GM19239 (cell line): ENCODE measurements at places on chromosomes 3 and 15.

DNA sequence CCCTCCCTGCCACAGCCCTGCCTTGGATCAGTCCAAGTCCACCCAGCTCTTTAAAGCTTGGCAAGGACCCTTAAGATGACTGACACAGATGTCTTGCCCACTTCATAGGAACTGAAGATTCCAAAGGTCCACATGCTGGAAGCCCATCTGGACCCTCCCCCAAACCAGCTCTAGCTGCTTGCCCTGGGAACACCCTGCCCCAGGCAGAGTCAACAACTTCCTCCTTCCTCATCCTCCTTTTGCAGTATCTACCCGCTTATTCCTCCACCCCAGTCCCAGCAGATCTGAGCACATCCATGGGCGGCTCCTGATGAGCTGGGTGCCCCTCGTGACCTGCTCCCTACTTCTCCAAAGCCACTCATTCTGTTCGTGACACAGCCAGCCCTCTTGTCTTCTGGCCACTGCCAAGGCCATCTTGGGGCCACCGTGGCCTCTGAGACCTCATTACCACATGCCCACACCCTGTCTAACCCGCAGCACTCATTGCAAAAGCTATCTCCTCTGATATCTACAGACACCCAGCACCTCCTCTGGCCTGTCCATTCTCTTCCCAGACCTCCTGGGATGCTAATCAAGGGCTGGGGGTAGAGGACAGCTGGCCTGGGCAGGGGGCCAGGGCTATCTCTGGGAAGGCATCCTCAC, 2.0 kb upstream of the PFKFB4 start:
- DNase-seq: no peak

DNA sequence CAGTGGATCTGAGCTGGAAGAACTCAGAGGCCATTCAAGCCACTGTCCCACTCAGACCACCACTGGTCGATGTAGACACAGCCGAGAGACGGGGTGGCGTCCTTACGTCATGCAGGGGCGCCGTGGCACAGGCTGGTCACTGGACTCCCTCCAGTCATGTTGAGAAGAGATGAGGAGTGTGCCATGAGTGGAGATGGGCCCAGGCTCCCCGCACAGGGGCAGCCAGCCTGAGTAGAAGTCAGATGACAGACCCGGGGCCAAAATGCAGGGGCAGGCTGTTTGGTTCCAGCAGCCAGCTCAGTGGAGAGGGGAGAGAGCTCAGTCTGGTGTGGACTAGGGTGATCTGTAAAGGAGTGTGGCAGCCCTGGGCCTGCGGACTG, 33.4 kb upstream of the KIF23 start:
- no peak for DNase-seq

DNA sequence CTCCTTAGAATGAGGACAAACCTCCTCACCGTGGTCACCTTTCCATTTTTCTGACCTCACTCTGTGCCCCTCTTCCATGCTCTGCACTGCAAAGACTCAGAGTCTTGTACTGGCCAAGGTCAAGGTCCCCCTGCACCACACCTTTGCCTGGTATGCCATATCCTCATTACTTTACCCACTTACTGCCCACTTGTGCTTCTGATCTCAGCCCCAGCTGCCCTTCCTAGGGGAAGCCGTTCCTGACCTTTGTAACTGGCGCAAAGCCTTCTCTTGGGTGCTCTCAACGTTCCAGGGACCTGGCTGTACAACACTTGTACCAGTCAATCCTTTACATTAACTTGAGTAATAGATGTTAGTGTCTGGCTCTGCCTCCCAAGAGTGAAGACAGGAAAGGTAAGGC, 256.0 kb downstream of the SV2B start:
- no peak for DNase-seq

GRCh38 chr3:13877911-13878280, 2.0 kb downstream of the WNT7A start:
- no peak for DNase-seq

GRCh38 chr3:150407051-150407807, 869 bp upstream of the TSC22D2 start:
- DNase-seq: no peak

DNA sequence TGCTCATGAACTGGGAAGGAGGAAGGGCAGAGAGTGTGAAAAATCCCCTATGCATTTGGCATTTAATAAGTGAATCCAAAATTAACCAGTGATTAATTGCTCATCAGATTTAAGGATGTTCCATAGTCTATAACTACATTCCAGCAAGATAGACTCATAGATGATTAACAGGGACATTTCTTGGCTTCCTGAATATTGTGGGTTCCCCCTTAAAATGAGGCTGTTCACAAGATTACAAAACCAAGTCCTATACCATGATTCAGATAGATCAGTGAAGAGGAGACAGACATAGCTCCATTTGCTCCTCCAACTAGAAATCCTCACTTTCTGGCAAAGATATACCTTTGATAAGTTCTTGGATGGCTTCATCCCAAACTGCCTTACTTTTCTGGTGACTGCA, 15.4 kb downstream of the RASGRP1 start:
- no peak for DNase-seq

DNA sequence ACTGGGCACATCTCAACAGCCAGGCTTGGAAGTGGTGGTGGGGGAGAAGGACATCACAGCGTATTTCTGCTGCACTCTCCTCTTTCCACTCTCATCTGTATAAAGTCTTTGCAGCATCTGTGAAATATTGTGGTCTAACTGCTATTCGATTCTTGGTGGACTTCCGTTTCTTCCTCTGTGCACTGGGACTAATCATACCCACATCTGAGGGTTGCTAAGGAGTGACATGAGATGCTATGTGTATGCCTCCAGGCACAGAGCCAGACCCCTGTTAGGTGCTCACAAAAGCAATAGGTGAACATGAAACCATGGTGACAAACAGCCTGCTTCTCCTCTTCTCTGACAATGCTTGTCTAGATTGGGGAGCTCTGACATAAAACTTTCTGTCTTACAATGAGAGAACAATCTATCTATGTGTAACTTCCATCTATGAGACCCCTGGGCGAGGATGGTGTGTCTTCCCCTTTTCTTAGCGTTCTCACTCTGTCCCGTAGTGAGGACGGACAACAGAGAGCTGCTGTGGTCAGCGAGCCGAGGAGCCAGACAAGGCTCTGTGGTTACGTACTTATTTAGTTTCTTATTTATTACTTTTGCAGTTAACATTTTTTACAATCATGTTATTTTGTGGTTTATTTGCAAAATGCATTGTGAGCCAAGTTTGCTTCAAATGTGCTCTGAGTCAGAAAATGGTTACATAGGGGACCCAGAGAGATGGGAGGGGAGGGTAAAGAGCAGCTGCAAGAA, 196.7 kb upstream of the TPRG1 start:
- DNase-seq: no peak

DNA sequence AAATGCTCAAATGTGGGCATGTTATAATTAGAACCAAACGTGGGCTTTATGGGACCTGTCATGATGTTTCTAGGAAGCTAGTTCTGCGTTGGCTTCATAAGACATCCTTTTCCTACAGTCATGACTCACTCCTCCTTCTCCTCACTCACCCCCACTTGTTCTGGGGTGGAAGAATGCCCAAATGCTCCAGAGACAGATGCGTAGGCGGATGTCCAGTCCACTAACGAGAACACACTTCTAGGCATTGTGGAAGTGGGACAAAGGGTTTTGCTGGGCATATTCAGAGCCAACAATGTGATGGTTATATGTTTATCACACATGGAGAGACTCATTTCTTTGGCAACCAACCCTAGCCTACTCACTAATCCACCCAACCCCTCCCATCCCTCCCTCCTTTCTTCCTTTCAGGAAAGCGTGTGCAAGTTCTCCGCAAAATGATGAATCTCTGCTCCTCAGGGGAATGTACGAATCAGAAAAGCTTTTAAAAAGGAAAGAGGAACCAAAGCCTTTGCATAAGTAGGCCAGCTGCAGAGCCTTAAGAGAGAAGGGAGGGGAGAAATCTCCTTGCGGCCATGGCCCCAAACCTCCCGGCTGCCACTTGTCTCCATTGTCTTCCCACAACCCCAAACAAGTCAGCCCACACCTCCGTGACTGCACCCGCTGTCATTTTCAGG, 123.0 kb upstream of the SPRED1 start:
- DNase-seq: no peak

DNA sequence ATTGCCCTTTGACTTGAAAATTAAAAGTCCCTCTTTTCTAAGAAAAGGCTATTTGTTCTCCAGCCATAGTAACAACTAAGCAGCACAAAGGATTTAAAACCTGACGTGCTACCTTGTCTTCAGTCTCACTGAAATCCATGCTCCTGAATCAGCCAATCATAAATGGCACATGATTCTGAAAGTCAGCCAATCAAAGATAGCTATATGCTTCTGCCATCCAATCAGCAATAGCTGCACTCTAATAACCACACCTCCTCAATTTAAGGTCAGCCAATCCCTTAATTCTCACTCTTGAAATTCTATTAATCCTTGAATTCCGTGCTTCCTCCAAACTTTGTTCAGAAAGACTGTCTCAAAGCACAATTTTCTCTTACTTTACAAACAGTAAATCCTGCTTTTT, 53.5 kb upstream of the ACAN start:
- DNase-seq: no peak

- no peak for DNase-seq
Observed at GRCh38 chr3:114119776-114120175, 59.1 kb downstream of the DRD3 start.

GRCh38 chr3:38348903-38349302, 2.3 kb downstream of the XYLB start:
- no peak for DNase-seq

DNA sequence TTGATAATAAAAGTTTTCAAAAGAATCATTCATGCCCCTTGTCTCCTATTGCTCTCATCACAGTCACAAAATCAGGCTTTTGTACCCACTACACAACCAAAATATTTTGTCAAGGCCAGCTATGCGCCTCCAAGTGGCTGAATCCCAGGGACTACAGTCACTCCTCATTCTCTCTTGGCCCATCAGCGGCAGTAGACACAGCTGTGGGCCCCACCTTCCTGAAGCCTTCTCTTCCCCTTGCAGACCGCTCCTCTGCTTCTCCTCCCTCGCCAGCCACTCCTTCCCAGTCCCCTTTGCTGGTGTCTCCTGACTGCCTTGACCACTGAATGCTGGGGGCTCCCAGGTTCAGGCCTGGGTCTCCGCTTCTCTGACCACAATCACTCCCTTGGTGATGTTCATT, 52.1 kb downstream of the LSM3 start:
- no peak for DNase-seq

GRCh38 chr3:16842272-16843270, 42.2 kb upstream of the PLCL2 start:
- no peak for DNase-seq

- DNase-seq: no peak
Observed at GRCh38 chr15:82737975-82738374, 28.3 kb upstream of the AP3B2 start.

DNA sequence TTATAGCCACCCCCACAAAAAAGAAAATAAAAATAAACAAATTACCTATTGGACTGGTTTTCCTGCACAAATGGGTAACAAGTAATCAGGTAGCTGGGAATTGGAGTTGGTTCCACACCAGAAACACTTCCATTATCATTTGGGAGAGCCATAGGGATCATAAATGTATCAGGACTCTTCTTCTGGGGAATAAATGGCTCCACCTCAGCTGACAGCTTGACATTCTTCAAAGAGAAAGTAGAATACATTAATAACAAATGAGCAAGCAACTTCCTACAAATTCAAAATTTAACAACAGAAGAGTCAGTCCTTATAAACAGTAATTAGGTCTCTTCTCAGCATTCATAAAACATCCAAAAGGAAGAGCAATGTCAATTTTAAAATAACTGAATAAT, 8.7 kb downstream of the SECISBP2L start:
- DNase-seq: no peak

DNA sequence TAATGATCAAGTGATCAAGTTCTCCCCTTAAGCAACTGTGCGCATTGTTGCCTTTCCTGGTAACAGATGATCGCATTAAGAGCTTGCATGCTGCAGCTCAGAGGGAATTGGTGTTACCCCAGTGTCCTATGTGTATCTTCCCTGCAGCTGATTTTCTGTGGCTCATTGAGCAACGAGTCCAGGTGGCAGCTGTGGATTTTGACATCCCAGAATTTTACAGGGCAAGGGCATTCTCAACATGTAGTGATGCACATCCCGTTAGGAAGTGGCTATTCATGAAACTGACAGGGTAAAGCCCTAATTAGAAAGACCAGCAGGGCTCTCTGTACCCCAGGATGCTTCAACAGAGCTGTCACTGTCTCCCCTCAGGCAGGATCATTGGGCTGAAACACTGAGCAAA, 232.8 kb downstream of the AGBL1 start:
- no peak for DNase-seq

DNA sequence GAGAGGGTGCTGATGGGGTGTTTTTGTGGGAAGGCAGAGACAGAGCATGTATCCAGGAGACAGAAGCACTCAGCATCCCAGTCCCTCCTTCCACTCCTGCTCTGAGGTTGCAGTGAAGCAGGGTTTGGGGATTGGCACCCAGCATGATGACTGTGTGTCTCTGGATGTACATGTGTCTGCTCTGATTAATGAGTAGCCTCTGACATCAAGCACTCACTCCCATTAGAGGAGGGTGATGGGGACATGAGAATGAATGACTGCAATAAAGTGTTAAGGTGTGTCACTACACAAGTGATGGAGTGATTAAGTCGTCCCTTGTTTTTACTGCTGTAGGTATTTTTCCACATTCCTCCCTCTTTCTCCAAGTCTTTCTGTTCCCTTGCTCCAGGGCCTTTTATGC, 9.6 kb upstream of the MYZAP start:
- DNase-seq: no peak

- no peak for DNase-seq
Observed at GRCh38 chr3:194054016-194054415, 81.9 kb upstream of the HES1 start.

- DNase-seq: no peak
Observed at GRCh38 chr3:188220988-188221818, 67.2 kb downstream of the LPP start.

GRCh38 chr3:143234526-143234925, 115.0 kb downstream of the CHST2 start:
- DNase-seq: no peak

DNA sequence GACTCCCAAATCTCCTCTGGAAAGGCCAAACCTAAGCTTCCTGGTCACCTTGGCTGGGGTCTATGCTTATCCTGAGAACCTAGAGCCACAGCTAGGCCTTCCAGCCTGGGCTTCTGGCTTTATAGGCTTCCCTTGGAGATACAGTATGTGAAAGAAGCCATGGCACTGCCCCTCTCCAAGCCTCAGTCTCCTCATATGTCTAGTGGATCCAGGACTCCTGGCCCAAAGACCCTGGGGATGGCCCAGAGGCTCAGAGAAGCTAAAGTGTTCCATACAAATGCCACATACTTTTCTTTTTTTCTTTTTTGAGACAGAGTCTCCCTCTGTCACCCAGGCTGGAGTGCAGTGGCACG, 8.6 kb downstream of the ACAA1 start:
- DNase-seq: no peak

GRCh38 chr3:124172283-124172682, 180.4 kb upstream of the ROPN1 start:
- DNase-seq: no peak

- no peak for DNase-seq
Observed at GRCh38 chr3:10946526-10946925, 46.0 kb upstream of the SLC6A1 start.

DNA sequence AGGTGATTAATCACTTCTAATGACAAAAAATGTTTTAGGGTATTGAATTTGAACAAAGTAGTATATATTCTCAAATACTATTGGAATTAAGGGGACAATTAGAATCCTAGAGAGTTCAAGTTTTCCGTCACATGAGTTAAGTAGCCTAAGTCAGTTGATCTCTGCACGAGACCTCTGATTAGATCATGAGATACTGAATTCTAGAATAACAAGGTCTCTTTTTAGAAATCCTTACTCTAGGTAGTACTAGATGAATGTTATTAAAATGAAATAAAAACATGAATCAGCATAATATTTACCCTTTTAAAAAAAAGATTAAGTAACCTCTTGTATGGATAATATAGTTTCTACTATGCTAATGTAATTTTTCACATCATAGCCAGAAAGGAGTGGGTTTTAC, 43.4 kb downstream of the MYO5A start:
- DNase-seq: no peak
